ENCODE measurements at places on chromosomes 6 and 20.

DNA sequence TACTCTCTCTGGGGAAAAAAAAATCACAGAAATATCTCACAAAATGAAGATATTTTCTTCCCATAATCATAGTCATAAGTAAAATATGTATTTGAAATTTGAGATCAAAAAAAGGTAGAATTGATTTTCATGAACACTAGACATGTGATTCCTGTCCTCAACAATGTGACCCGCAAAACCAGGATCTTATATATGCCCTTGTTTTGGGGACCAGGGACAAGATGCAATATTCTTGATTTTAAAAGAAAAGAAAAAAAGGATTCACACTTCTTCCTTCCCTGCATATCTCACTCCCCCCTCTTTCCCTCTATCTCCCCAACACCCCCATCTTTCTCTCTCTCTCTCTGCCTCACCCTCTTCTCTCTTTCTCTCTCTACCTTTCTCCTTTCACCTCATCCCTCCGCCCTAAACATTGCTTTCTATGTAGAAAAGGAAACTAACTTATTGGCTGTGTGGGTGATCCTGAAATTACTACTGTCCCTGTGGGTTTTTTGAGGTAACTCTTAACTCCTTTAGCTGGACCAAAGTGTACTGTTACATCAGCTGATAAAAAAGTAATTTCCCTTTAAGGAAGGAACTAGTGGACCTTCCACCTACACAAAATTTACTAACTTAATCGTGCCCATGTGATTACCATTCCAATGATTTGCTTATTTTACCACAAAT is 85.6 kb downstream of the AIG1 start:
- no peak for DNase-seq

- no peak for DNase-seq
Measured at GRCh38 chr6:48825501-48826151, 637.4 kb downstream of the MMUT start.

DNA sequence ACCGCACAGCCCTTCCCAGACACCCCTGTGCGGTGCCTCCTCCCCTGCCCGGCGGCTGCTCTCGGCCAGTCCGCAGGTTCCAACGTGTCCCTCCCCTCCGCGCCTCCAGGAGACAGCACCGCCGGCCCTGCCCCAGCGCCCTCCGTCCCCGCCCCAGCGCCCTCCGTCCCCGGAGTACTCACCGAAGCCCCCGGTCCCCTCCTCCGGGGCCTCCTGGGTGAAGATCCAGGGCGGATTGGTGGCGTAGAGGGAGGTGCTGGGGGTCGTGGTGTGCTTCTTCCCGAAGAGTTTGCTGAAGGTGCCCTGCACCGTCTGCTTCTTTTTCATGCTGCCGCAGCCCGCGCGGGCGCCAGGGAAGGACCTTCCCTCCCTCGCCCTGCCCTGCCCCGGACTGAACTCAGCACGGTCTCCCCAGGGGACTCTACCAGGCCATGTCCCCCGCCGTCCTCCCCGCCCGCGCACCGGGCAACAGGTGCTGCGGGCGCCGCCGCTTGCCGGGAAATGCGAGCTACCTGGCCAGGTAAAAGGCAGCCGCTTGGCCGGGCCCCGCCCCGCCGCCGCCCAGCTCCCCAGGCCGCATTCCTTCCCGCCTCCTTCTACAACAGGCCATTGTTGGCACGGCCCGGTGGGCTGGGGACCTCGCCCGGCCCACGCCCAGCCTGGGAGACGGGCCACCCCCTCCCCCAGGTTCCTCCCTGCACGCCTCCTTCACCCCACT is at the start of gene C6orf132:
C6orf132 (minus strand) TSS at position 503 of the 718 bp plus-strand sequence; CDS start at position 327, 176 bp downstream.
- DNase-seq = peak; percentile 26

- DNase-seq = no peak
Measured at GRCh38 chr6:133132466-133132971, 108.6 kb upstream of the EYA4 start.

DNA sequence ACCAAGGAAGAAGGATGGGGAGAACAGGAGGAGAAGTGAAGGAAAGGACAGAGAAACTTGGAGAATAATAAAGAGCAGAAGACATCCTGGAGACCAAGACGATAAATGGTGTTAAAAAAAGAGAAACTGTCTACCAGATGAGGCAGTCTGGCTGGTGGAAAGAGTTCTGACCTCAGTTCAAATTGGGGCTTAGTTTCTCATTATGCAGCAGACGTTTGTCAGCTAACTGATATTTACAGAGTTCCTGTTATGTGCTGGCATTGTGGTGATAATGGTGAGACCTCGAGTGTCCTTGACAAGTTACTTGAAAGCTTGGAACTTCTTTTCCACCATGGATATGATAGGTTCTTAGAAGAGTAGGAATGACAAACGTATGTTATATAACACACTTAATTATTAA is 142.7 kb downstream of the LRRC1 start:
- DNase-seq = no peak

DNA sequence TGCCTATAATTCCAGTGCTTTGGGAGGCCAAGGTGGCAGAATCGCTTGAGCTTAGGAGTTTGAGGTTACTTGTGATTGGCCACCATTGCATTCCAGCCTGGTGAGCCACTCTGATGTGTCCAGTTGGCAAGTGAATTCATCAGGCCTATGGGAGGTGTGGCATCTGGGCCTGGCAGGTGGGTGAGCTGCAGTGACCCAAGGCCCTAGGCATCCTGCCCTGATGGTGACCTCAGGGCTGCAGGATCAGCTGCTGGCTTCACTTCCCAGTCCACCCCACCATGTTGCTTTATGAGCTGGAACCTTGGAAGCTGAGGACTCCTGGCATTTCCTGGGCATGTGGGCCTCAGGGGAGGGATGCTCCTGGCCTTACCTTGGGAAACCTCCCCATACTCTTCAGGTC is 20.5 kb downstream of the RSPH9 start:
- DNase-seq = no peak

- DNase-seq = no peak
Measured at GRCh38 chr6:37077905-37078296, 72.4 kb downstream of the FGD2 start.

- DNase-seq = no peak
Measured at GRCh38 chr20:24962182-24962492, 13.1 kb downstream of the CST7 start.

DNA sequence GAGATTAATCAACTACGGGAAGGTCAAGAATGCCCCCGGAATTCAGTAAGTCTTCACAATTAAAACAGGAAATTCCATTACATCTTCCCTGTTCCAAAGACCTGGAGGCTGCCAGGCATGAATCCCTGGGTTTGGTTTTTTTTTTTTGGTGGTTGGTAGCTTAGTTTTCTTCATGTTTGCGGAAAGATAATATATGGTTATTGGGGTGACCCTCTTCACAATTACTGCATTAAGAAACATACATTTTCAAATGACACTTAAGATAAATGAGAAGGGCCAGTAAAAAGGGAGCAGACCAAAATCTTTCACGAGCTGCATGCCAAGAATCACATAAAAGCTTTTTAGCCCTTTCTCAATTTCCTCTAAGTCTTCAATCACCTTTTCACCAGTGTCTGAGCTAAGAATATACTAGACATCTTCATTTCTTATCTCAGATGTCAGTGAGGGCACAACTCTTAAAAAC is 64.0 kb downstream of the KIF13A start:
- DNase-seq = no peak

DNA sequence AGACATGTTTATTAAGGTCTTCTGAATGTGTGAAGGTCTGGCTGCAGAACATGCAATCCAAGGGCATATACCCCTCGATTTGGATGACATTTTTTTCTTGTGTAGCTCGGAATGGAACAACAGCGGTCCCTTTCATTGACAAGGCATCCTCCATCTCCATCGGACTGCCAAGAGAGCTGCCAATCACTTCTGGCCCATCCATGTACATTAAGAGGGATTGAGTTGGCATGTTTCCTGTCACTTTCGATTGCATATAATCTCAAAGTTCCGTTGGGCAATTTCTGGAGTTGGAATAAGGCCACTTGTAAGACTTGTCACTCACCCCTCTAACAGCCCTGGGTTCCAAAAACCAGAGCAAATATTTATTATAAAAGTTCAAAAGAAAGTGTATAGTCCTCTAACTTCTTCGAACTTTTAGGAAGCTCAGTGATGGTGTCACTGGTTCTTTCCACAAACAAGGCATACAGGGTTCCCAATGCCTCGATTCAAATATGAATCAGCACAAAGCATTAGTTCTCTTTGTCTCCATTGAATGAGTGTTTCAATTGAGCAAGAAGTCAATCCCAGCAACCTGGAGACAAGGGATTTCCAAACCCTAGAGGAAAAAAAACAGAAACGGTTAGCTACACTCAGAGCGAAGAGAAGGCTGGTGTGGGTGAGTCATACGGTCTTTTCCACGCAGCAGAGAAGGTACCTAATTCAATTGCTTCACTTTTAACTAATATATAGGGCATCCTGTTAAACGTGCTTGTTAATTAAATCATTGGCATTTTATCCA is 10.9 kb downstream of the ZNF217 start:
- no peak for DNase-seq

- peak; percentile 61 for DNase-seq
Measured at GRCh38 chr20:20741087-20742045, 28.9 kb upstream of the RALGAPA2 start.

DNA sequence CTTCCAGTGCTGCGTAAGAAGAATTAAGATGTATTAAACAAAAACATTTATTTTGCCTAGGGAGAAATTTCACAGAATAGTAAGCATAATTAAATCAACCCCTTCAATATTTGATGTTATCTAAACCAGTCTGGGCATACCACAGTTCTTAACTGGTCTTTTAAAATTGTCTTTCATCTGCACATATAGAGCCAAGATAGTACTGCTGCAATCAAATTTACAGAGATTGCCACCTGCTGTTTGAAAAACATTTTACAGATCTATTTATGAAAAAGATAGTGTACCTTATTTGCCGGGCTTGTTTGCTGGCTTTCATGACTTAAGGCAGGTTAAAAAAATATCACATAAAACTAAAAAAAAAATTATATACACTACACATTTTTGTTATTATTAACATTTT is 323.2 kb downstream of the ADGRB3 start:
- DNase-seq = no peak

- no peak for DNase-seq
Measured at GRCh38 chr6:63819831-63820230, 184.2 kb downstream of the PHF3 start.

- DNase-seq = no peak
Measured at GRCh38 chr6:121873595-121873994, 438.1 kb downstream of the GJA1 start.

DNA sequence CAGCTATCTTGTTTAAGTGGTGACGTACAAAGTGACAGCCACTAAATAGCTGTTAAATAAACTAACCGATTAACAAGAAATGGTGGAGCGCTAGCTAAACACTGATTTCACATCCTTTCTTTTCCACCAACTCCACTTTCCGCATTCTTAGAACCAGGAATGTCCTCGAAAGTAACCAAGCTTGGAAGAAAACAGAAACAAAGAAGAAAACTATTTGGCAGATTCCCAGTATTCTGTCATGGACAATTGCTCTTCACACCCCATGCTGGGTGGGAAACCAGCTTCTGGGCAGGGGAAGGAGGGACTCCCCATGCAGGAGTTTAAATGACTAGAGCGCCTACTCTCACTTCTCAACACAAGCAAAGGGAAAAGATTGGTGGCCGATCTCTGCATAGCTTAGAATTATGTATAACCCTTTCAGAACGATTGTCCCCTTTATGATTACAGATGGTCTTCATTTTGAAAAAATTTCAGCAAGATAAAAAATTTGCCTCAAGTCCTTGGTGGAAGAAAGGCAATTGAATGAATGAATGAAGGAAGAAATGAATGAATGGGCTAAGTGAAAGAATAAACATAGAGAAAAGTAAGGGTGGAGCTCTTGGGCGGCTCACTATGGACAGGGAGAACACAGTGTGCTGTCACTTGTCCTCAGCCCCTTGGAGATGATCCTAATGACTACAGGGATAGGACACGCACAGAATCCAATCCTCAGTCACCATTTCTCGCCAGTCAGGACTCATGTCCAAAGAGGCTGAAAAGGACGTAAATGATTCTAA is 148.7 kb upstream of the NEDD9 start:
- DNase-seq = no peak

DNA sequence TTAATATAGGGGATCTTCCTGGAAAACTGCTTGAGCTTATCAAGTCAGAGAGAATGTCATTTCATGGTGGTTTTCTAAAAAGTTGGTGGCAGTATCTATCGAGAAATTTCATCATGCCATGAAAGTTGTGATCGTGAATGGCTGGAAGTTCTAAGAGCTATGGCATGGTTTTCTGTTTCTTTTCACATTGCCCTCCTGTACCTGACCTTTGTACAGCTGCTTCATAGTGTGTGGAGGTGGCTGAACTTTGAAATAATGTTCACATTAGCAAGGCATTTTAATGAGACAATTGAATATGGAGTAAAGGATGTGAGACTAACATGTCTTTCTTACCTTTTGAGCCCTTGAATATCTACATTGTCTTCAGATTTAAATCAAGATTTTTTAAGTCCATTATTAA is 278.2 kb upstream of the ID4 start:
- no peak for DNase-seq

DNA sequence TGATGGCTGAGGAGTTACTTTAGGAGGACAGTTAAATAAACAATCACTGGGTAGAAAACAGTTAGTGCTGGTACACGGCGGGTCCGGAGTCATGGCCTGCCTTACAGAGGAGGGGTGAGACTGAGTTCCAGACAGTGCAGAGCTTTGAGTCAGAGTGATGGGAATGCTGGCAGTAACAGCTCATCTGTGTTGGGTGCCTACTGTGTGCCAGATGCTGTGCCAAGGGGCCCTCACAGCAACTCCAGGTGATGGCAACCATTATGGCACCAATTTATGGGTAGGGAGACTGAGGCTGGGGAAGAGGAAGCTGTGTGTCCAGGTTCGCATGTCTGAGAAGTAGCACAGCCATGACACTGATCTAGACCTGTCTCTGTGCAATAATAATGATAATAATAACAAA is 132.6 kb downstream of the CEBPB start:
- DNase-seq = no peak

DNA sequence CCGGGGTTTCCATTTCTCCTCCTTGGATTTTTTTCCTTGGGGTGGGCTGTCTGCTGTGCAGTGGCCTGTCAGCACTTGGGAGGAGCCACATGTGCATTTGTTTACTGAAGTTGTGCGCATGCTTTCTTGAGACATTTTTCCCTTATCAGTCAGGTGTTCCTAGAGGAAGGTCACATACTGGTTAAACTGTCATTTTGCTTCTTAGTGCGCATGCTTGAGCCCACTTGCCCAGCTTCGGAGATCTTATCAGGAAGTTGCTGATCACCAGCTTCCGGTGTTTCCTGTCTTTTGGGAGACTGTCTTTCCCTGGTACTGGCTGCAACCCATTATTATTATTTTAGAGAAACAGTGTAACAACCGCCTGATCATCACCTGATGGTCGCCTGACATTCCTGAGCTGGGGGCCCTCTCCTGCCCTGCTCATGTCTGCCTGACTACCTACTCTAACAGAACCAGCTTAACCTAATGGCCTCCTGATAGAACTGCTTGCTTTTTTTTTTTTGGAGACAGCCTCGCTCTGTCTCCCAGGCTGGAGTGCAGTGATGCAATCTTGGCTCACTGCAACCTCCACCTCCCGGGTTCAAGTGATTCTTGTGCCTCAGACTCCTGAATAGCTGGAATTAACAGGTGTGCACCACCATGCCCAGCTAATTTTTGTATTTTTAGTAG is 378 bp upstream of the ERVFRD-1 start:
- DNase-seq = no peak

GRCh38 chr20:25466846-25467245 is 59.4 kb downstream of the GINS1 start:
- DNase-seq = no peak

GRCh38 chr6:140921366-140922226 is 1211.1 kb upstream of the GJE1 start:
- no peak for DNase-seq

GRCh38 chr6:133340557-133340956 is 99.4 kb downstream of the EYA4 start:
- no peak for DNase-seq

GRCh38 chr20:21235484-21236445 is 67.4 kb upstream of the XRN2 start:
- peak; percentile 43 for DNase-seq

- peak; percentile 2 for DNase-seq
Measured at GRCh38 chr6:7974938-7975763, 64.6 kb upstream of the TXNDC5 start.

Data from DMS79 treated with DMSO at 0.1 percent for 48 hours (cell line).